Progenitor cell of endocrine pancreas (in vitro differentiated cells): ENCODE measurements at places on chromosomes 6 and 20. TPM values are rescaled to one million over a fixed set of nuclear protein-coding genes. Genes with fewer than 3 reads are reported as not detected.

RSPH4A gene
- total RNA-seq: 5.4 and 6.3 TPM in 2 replicates

GRCh38 chr6:14542670-14543366, 425.2 kb downstream of the CD83 start:
- DNase-seq: no peak

- no peak for DNase-seq
Observed at GRCh38 chr20:38985603-38986170, 23.5 kb downstream of the DHX35 start.

DNA sequence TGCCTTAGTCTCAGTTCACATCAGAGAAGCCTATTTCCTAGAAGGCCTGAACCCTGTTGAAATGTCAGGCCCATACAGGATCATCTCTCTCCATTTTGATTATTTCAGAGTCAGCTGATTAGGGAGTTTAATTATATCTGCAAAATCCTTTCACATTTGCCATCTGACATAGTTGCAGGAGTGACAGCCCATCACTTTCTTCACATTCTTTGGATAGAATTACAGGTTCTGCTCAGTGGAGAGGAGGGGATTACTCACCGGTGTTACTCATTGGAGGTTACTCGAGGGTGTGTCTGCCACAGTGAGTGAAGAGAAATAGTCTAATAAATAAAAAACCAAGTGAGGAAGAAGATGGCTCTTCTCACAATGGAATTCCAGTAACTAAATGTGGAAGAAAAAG, 216.8 kb downstream of the TMEM242 start:
- no peak for DNase-seq

GRCh38 chr6:93679836-93680235, 260.5 kb upstream of the EPHA7 start:
- no peak for DNase-seq
